ENCODE measurements at places on chromosomes 13 and 19.

GRCh38 chr13:31963631-31964030 lies 67.9 kb upstream of the FRY start:
- no peak for DNase-seq

DNA sequence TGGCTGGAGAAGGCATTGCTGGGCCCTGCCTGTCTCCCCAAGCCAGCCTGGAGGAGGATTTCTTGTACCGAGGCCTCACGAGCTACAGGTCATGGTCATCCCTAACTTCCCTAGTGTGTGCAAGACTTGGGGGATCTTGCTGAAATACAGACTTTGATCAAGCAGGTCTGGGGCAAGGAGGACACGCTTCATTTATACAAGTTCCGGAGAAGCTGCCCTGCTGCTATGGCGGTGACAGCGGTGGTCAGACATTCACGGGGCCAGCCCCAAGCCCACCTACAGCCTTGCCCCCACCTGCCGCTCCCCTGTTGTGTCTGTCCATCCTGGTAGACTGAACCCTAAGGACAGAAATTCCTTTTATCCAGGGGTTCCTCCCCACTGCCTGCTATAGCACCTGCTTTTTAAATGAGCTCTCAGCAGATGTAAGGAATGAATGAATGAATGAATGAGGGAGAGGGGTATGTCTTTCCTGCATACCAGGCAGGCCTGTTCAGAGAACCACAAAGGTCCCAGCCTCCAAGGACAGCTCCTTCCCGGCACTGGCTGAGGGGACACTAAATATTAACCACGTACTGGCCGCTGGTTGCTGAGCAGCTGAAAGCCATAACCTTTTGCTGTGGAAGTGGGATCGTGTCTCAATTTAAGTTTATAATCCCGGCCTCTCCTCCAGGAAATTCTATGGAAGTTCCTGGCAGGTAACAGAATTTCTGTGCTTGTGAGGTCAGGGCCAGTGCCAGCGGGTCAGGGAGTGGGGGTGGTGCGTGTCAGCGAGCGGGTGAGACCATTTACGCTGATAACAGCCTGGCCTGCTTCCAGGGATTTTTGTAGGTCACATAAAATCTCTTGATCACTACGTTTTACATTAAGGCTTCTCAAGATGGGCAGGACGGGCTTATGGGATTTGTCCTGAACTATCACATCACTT lies 27.1 kb downstream of the TSSK6 start:
- peak; percentile 27 for DNase-seq

GRCh38 chr13:98978280-98978679 lies 416 bp upstream of the DOCK9 start:
- peak; percentile 89 for DNase-seq

- no peak for DNase-seq
These were observed 115.5 kb downstream of the LACC1 start for GRCh38 chr13:43994999-43995859.

GRCh38 chr13:93413972-93414717 lies 187.5 kb downstream of the GPC6 start:
- no peak for DNase-seq

DNA sequence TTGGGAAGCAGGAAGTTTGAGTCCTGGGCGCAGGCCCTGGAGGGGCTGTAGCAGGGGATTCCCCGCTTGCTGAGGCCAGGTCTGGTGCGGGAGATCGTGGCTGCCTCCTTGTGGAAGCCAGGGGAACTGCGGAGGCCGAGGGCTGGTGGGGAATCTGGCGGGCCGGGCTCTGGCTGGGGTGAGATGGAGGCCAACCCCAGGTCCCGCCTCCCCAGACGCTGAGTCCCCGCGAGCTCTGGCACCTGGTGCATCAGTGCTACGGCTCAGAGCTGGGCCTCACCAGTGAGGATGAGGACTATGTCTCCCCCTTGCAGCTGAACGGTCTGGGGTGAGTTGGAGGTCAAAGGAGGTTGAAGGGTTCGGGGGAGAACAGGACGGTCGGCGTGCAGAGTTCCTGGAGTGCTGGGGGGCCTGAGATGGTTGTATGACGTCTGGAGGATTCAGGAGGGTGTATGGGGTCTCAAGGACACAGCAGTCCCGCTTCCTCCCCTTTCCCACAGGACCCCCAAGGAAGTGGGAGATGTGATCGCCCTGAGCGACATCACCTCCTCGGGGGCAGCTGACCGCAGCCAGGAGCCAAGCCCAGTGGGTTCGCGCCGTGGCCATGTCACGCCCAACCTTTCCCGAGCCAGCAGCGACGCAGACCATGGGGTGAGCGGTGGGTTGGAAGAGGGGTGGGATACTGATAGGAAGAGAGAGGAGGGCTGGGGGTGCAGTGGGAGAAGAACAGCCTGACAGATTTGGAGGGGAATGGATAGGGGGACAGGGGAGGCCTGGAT lies 13.1 kb downstream of the GRAMD1A start:
- no peak for DNase-seq

GRCh38 chr13:41827507-41828213 lies 133.2 kb downstream of the VWA8 start:
- DNase-seq = peak; percentile 66

DNA sequence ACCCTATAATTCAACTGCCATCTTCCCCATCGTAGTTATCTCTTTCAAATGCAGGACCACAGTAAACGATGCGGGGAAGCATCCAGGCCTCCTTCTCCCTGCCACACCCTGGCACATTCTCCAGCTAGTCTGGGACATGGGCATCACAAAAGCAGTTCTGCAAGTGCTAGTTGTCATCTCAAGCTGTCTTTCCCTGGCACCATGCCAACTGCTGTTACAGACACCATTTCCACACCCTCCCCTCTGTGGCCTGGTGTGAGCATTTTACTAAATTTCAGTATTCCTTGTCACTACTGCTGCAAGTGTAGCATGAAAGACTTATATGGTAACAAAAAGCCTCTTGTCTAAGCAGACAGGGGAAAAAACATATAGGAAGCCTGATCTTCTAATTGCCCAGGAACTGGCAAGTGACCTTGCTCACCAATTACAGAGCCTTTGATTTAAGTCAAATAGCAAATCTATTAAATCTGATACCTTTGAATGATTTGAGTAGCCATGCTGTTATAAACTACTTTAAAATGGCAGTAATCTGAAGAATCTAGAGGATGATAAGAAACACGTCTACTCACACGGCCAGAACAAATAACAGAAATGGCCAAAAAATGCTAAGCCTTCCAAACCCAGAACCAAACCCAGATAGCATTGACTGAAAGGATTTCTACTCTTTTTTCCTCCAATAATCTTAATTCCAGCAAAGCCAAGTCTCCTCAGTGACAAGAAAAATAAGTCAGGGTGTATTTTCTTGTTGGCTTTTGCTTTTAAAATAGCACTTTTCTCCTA lies 179.0 kb downstream of the NUFIP1 start:
- no peak for DNase-seq

DNA sequence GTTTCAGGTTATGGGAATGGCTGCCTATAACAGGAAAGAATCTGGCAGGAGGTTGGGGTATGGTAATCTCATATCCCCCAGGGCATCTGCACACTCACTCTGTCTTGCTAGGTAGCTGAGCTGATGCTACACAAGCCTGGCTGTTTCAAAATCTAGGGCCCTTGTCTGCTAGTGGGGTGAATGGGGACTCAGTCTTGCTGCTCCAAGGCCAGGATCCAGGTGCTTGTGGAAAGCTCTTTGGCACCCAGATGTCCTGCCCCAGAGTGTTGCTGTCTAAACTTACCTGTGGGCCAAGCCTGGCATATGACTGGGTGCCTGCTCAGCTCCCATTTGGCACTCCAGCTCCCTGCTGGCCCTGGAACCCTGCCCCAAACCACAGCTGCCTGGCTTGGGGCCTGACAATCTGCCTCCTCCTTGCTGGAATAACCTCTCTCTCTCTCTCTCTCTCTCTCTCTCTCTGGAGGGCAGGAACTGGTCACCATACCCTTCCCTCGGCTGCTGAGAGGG lies 158.1 kb upstream of the TSC22D1 start:
- DNase-seq = no peak

DNA sequence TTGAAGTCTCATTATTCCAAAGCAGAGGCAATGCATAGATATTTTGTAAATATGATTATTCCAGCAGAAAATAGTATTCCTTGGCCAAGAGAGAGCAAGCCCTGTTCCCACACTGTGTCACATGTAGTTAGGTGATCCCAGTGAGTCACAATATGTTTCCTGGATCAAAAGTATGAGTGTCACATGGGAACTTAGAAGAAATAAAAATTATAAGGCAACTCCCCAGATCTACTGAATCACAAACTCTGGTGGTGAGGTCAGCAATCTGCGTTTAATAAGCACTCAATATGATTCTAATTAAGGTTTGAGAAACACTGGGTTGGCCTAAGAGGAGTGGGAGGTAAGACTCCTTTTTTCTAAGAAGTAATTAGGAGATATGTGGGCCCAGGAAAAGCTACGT lies 1504.5 kb upstream of the PCDH20 start:
- DNase-seq = no peak

All from kidney glomerular epithelial cell (primary cell).